ENCODE measurements at places on chromosomes 12 and 14.

- peaks cover 20% of the 10 kb centered on the region for H3K4me1 ChIP-seq
- no peak overlapping the region for H3K27ac ChIP-seq
- no peaks in the 10 kb centered on the region for H3K36me3 ChIP-seq
- no peak for DNase-seq
These were observed 112.5 kb downstream of the PTPRQ start for GRCh38 chr12:80556566-80556965.

- peaks cover 66% of the 10 kb centered on the region for H3K4me1 ChIP-seq
- H3K4me3 ChIP-seq, result no peak overlapping the region
- peak overlapping the region; percentile 99 for H3K27ac ChIP-seq
- H3K36me3 ChIP-seq, result peaks cover 20% of the 10 kb centered on the region
These were observed 39.1 kb downstream of the CORO1C start for GRCh38 chr12:108691998-108692808.

- H3K36me3 ChIP-seq, result no peaks in the 10 kb centered on the region
- no peak overlapping the region for H3K4me3 ChIP-seq
- no peak for DNase-seq
- no peak overlapping the region for H3K27ac ChIP-seq
- peaks cover 8% of the 10 kb centered on the region for H3K4me1 ChIP-seq
These were observed 34.3 kb downstream of the KLRD1 start for GRCh38 chr12:10341892-10342509.

- DNase-seq, result no peak
- no peaks in the 10 kb centered on the region for H3K27me3 ChIP-seq
These were observed 39.5 kb downstream of the E2F7 start for GRCh38 chr12:77025782-77026314.

DNA sequence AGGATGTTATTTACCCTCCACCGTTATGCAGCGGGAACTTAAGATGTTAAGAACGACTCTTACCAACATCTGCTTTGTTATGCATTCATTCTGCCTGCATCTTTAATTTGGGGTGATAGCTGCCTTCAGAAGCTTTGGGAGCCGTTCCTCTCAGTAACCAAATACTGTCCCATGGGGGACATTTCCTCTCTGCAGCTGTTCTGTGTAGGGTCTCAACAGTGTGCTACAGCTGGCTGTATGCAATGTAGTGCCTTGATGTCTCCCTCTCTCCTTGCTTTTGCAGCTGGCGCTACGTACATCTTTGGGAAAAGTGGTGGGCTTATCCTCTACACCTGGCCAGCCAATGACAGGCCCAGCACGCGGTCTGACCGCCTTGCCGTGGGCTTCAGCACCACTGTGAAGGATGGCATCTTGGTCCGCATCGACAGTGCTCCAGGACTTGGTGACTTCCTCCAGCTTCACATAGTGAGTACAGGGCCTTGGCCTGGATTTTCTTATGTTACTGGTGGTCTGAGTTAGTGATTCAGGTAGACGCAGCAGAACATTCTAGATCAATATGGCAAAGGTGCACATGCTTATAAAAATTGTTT lies 744.3 kb downstream of the DIO2 start:
- H3K36me3 ChIP-seq, result no peaks in the 10 kb centered on the region
- no peak overlapping the region for H3K27ac ChIP-seq
- no peaks in the 10 kb centered on the region for H3K4me1 ChIP-seq
- DNase-seq, result no peak
- H3K4me3 ChIP-seq, result no peak overlapping the region
- H3K27me3 ChIP-seq, result peaks cover 9% of the 10 kb centered on the region

- peak overlapping the region; percentile 85 for H3K27ac ChIP-seq
- no peak overlapping the region for H3K4me3 ChIP-seq
- H3K27me3 ChIP-seq, result no peaks in the 10 kb centered on the region
- H3K36me3 ChIP-seq, result no peaks in the 10 kb centered on the region
- H3K4me1 ChIP-seq, result peaks cover 21% of the 10 kb centered on the region
- DNase-seq, result peak; percentile 51
These were observed 104.9 kb downstream of the PDZRN4 start for GRCh38 chr12:41293011-41293410.

GRCh38 chr14:88562831-88563686 lies at the start of gene ZC3H14:
Gene ZC3H14 (plus strand): TSS chr14:88563037. CDS start chr14:88563134, 97 bp downstream.
- DNase-seq, result peak; percentile 89
- H3K27ac ChIP-seq, result peak within 1 kb of the TSS; percentile 56
- H3K36me3 ChIP-seq, result peaks cover 33% of the 10 kb centered on the region
- H3K4me1 ChIP-seq, result peaks cover 10% of the 10 kb centered on the region
- peak within 1 kb of the TSS; percentile 94 for H3K4me3 ChIP-seq

DNA sequence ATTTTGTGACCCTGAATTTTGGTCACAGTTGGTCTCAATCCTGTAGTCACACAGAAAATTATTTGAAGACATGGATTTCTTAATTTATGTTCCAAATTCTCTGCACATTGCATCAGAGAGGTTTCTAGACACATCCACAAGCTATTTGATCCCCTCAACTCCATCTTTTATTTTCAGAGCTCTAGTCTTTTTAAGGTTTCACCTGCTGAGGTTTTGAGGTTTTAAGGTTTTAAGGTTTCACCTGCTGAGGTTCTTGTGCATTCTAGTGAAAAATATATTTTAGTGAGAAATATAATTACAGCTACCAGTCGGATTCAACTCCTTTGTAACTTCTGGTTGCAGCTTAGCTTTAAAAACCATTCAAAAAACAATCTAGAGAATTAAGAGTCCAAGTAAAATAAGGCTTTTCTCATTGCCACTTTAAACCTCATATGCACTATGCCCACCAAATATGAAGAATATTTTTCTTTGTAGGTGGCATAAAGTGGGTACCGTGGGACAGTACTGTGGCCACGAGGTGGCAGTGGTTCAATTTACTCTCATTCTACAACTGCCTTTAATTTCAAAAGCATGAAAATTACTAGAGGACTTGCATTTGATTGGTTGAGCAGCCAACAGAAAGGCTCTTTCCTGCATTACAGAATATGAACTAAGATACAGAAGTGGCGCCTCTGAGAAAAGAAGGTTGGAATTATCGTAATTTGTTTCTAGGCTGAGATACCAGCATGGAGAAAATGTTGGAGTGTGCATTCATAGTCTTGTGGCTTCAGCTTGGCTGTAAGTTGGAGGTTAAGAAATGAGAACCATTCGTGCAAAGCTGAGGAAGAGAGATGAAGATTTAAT lies 366.5 kb upstream of the OR4E1 start:
- no peak overlapping the region for H3K27ac ChIP-seq
- DNase-seq, result no peak
- H3K4me1 ChIP-seq, result no peaks in the 10 kb centered on the region
- peaks cover 47% of the 10 kb centered on the region for H3K27me3 ChIP-seq

GRCh38 chr12:50933459-50934124 lies 18.8 kb upstream of the HIGD1C start:
- H3K36me3 ChIP-seq, result no peaks in the 10 kb centered on the region
- H3K27ac ChIP-seq, result no peak overlapping the region

DNA sequence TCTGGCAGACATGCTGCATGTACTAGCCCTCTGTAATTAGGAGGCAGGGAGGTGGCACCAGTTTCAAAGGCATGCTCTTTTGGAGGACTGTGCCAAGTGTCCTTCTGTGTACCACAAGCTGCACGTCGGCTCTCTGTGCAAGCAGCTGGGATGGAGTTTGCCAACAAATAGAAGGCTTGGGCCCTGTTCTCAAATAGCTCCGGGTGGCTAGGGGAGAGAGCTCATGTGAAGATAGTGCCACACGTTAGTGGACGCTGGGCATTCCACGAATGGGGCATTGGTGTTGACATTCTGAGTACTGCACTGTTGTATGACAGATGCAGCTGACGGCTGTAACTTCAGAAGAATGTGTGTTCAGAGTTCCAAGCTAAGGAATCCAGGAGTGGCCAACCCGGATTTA lies 4.4 kb downstream of the AACS start:
- peaks cover 19% of the 10 kb centered on the region for H3K36me3 ChIP-seq
- DNase-seq, result no peak
- no peak overlapping the region for H3K4me3 ChIP-seq
- H3K27ac ChIP-seq, result no peak overlapping the region
- no peaks in the 10 kb centered on the region for H3K27me3 ChIP-seq

Measured in RWPE2 (cell line).